ENCODE measurements at places on chromosomes 7 and 10. TPM values are rescaled to one million over a fixed set of nuclear protein-coding genes. Genes with fewer than 3 reads are reported as not detected.
A peak's percentile ranks its signal among the peaks of the same experiment; 100 is the strongest.

- DNase-seq = no peak
Measured at GRCh38 chr7:108345710-108346336, 110.4 kb downstream of the NRCAM start.

The CNOT4 gene
- 27.7 TPM for total RNA-seq

DNA sequence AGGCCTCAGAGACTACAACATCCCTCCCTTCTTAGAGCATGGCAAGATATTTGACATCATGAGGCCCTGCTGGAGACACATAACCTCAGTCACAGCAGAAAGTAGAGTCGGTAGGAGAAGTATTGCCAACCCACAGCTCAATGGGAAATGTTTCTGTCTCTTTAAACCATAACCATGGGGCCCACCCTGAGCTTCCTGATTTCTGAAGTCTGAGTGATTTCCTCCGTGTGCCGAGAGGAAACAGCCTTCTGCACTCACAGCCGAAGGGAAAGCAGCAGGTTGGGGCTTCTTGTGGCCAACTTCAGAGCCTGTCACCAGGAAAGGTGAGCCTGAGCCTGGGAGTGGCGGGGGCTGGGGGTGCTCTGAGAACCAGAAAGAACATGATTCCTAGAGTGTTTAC is at the start of gene GIMAP1:
GIMAP1 (plus strand) TSS at position 246 of the 400 bp plus-strand sequence. CDS start 2,435 bp downstream, outside the sequence.
- DNase-seq = no peak

The LRRN3 gene
- 19.3 TPM for total RNA-seq

The SLC29A4 gene
- 43.1 TPM for total RNA-seq

DNA sequence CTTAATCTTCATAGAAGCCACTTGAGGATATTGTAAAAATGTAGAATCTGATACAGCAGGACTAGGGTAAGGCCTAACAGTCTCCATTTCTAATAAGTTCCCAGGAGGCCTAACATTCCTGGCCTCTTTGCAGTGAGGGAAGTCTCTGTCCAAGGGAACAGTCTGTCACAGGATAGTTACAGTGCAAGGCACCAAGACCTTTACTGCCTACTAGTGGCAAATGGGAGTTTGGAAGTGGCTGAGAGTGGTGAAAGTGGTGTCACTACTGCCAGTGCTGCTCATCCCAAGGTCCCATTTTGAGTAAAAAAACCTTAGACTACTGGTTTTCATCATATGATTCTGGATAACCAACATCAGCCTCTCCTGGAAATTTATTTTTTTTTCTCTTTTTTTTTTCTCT is 619.5 kb upstream of the SEMA3D start:
- peak; percentile 20 for DNase-seq

DNA sequence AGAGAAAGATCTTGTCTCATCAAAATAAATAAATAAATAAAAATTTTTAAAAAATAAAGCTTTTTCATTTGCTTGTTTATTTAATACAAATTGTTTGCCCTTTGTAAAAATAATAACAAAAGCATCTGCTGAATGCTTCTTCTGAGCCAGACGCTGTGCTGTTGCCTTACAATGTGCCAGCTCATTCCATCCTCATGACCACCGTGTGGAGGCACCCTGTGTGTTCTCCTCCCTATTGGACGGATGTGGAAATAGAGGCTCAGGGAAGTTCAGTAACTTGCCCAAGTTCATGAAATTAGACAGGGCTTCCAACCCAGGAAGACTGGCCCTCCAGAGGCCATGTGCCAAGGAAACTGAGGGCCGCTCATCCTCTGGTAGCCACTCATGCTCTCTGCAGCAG is 120.6 kb downstream of the SH3PXD2A start:
- no peak for DNase-seq

- DNase-seq = no peak
Measured at GRCh38 chr10:32923849-32924248, 34.2 kb downstream of the ITGB1 start.

DNA sequence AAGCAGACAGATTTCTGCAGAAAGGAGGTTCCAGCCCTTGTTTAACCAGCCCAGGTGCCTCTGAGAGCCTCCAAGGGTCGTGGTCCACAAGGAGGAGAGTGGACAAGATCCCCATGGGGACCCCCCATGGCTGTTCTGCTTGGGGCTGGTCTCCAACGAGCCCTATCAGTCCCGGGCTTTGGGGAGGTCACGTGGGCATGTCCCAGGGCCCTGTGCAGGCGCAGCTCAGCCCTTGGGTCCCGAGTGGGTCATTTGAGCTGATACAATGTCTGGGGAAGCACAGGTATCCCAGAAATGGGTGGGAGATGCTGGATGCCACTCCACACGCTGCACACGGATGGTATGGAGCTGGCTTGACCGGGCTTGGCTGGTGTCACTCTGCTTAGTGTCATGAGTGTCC is 57.8 kb downstream of the NPTX2 start:
- no peak for DNase-seq

DNA sequence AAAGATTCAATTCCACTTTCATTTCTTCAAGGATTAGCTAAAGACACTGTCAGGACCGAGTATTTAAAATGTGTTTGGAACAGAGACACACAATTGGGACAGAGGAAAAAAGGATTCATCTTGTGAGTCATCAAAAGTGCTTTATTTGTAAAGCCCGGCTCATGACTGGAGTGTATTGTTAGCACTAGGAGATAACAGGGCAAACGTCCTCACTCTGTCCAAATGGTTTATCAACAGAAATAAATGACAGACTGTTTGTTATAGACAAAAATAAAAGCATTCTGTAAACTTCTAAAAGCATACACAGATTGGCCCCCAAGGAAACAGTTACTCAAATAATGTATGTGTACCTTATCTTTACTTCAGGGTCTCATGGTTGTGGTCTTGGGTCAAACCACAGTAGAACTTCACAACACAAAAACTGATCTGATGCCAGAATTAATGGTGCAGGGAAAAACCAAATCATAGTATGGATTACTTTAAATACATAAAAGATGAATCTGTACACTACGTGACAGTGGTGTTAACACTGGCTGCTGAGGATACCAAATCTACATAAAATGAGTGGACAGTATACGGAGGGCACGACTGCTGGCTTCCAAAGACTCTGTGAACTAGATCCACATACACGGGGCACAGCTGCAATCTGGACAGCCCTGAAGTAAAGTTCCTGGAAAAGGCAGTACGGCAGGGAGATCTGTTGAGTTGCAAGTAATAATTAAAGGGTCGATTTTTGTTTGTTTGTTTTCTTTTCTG is 179.4 kb downstream of the PIP4K2A start:
- DNase-seq = no peak

- no peak for DNase-seq
Measured at GRCh38 chr7:24899905-24900304, 80.1 kb downstream of the OSBPL3 start.

The CALD1 gene
- 113 TPM for total RNA-seq

The FOXI2 gene
- not detected for total RNA-seq

The SEC61G gene
- 359 TPM for total RNA-seq
